ENCODE measurements at places on chromosomes 16 and 17.

GRCh38 chr16:66207883-66208265, 158.6 kb upstream of the CDH5 start:
- peak; percentile 71 for DNase-seq

DNA sequence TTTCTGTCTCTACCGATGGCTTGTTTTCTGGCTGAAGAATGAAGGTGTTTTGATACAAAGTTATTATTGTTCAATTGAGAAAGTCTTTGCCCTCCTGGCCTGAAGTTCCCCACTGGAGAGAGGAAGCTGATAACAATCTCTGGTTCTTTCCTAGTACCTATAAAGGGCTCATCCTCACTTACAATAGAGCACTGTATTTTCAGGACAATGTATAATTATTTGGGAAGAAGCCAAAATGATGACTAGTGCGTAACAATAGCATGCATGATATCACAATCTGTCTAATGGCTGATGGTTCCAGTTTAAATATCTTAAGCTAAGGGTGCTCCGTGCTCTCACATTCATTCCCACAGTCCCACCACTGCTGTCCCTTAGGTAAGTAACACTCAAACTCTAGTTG, 230.7 kb downstream of the IRX3 start:
- DNase-seq: no peak

DNA sequence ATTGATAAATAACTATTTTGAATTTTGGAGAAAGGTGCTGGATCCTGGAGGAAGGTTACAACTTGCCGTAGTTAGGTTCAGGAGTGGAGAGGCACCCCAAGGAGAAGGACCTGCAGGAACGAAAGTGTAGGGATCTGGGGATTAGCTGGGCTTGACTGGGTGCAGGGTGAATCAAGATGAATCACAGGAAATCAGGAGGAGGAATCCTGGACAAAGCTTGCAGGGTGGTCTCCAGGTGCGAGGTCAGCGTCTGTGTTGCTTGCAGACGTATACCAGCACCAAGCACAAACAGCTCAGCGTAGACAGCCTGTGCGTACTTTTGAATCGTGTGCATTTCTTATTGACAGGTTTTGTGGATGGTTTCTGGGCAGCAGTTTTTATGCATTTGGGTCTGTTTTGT, 144.3 kb downstream of the MSI2 start:
- no peak for DNase-seq

GRCh38 chr16:29899516-29900101, at the start of gene SEZ6L2:
TSS of gene SEZ6L2 (minus strand) at chr16:29899550. CDS start at chr16:29899019, 531 bp downstream.
- DNase-seq: peak; percentile 83

DNA sequence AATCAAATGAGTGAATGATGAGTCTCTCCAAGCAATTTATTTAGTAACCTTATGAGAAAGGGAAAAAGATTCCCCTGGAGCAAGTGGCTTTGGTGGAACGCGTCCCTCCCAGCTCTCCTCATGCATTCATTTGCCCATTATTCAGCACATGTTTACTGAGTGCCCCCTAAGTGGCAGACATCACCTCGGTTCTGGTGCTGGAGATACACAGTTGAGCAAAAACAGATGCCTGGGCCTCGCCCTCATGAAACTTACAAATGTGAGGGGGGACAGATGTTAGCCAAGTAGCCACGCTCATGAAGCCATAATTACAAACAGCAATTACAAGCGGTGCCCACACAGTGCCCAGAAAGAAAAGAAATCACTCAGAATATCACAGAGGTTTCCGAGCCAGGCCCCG, 45.1 kb upstream of the CIBAR2 start:
- DNase-seq: no peak

GRCh38 chr16:86424985-86425384, 85.3 kb upstream of the FOXF1 start:
- DNase-seq: no peak

DNA sequence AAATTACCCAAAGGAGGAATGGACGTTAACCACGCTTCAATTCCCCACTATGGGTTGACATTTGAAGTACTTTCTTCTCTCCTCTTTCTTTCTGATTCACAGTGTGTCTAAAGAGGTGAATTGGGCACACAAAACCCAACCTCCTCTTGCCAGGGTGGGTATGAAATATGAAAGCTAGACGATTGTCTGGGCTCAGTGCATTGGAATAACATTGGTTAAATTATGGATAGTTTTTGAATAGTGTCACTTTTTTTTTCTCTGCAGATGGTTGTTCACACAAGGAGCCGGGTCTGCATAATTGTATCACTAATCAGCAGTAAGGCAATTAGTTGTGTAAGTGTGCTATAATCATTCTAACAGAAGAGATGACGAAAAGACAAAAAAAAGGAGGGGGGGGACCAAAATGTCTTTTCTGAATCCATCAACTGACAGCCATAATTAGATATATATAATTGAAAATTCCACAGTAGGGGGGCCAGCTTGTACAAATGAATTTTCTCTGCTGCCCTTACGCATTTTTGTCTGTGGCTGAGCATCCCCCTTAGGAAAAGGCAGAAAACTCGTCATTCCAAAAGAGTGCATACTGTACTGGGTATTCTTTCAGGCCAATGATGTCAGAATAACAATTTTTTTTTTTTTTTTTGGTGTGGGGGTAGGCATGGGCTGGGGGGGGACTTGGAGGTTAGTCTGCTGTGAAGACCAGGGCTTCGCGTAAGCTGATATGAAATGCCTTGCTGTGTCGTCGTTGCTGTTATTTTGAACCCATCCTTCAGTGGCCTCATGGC, 307.5 kb upstream of the SALL1 start:
- no peak for DNase-seq

DNA sequence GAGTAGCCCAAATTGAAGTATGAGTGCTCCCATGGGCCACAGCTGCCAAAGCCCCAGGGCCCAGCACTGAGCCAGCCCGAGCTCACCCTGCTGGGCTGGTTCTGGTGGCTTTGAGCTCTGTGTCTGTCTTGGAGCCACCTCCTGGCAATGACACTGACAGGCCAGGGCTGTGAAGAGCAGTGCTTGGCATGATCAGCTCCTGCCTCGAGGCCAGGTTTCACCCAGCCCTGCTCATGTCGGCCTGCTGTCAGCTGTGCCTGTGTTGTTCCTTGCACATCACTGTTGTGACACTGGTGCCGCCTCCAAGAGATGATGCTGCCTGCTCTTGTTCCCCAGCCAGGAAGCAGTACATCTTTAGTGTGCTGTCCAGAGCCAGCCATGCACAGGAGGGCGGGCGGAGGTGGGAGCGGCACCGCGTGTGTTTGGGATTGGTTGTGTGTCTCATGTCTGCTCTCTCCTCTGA, 26.0 kb downstream of the PLD6 start:
- no peak for DNase-seq

DNA sequence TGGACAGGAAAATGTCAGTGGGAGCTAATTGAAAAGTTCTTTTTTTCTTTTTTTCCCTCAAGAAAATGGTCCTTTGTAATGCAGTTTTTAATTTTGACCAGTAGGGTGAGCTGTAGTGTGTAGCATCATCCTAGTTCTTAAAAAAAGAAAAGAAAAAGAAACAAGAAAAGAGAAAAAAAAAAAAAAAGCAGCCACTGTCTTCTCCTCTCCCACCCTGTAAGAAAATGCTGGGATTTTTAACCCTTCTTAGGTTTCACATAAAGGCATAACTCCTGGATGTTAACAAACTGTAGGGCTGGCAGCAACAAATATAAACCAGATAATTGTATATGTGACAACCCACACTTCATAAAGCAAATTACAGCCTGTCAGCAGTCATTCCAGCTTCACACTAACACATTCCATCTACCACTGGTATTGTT, 78.1 kb downstream of the SKAP1 start:
- peak; percentile 26 for DNase-seq

- no peak for DNase-seq
Observed at GRCh38 chr16:65185241-65185778, 63.4 kb upstream of the CDH11 start.

GRCh38 chr17:76333673-76334505, 19.8 kb downstream of the PRPSAP1 start:
- no peak for DNase-seq

DNA sequence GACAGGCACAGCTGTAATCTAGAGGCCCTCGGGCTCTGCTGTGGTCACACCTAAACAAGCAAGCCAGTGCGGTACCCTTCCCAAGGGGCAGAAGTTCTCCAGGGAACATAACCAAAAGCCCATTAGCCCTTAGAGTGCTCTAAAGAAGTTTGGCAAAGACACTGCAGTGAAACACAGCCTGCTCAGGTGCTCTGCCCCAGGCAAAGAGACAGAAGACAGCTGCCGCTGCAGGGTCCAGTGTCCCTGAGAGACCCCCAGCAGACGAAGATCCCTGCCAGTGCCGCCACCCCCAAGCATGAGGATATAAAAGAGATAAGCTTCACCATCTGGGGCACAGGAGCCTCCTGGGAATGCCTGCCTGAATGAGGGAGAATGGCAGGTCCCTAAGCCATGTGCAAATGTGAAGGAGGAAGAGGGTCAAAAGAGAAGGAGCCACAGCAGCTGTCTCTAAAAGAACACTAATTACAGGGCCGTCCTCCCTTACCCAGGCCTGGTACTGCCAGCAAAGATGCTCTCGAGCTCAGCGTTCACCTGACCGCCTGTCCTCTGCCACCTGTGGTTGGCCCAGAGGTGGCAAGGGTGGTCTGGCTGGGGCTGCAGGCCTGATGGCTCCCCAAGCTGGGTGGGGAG, 29.7 kb downstream of the CUEDC1 start:
- no peak for DNase-seq

DNA sequence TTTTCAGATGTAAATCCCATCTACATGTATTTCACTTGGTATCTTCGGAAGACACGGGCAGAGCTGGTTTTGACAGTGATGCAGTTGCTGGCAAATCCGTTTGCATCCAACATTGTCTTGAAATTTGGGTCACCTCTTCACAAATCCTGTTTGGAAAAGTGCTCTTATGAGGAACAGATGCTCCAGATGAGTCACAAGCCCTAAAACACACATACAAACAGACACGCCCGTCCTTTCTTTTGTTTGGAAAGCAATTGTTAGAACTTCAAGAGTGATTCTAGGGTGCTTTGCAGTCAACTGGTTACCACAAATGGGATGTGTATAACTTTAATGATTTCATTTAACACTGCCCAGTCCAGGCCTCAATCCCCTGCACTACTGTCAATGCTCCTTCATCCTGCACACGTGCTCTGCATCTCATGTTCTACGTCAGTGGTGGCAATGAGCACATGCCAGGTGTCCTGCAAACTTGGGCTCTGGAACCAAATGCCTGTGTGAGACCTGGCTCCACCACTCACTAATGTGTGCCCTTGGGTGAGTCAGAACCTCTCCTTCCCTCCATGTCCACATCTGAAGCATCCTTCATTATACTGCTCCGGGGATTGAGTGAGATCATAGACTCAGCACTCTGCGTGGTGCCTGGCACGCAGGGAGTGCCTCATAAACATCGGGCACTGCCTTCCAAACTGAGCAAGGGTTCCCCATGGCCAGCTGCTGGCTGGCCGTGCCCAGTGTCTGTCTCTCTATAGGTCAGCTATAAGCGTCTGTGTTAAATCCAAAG, 19.3 kb upstream of the FOXF1 start:
- no peak for DNase-seq

All from MCF 10A (cell line).